GM20000 (cell line): ENCODE measurements at places on chromosomes 16 and 17.

DNA sequence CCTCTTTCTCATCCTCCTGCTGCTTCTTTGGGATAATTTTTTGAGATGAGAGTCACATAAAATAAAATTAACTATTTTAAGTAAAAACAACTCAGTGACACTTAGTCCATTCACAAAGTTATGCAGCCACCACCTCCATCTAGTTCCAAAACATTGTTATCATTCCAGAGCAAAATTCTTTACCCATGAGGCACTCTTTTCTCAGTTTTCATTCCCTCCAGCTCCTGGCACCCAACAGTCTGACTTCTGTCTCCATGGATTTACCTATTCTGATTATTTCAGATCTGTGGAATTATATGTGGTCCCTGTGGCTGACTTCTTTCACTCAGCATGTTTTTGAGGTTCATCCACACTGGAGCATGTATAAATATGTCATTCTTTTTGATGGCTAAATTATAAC is 239.9 kb upstream of the DYNLRB2 start:
- no peak for DNase-seq

DNA sequence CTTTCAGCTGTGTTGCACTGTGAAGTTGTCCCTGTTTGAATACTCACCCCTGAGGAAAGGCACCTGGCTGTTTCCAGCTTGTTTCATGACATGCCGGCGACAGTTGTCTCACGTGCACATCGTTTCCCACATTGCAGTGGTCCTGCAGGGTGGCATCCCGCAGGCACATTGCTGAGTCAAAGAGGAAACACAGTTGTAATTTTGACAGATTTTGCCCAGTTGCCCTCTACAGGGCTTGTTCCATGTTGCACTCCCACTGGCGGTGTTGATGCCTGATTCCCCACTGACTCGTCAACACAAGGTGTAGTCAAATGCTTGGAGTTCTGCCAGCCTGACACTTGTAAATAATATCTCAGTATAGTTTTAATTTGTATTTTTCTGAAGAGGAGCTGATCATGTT is 23.8 kb downstream of the EPN2 start:
- no peak for DNase-seq

- no peak for DNase-seq
These were observed 2.7 kb upstream of the CES1 start for GRCh38 chr16:55835581-55835980.

- DNase-seq: no peak
These were observed 527.2 kb upstream of the WSB1 start for GRCh38 chr17:26766743-26767142.

GRCh38 chr16:12010388-12011251 is 34.1 kb downstream of the SNX29 start:
- DNase-seq: no peak

DNA sequence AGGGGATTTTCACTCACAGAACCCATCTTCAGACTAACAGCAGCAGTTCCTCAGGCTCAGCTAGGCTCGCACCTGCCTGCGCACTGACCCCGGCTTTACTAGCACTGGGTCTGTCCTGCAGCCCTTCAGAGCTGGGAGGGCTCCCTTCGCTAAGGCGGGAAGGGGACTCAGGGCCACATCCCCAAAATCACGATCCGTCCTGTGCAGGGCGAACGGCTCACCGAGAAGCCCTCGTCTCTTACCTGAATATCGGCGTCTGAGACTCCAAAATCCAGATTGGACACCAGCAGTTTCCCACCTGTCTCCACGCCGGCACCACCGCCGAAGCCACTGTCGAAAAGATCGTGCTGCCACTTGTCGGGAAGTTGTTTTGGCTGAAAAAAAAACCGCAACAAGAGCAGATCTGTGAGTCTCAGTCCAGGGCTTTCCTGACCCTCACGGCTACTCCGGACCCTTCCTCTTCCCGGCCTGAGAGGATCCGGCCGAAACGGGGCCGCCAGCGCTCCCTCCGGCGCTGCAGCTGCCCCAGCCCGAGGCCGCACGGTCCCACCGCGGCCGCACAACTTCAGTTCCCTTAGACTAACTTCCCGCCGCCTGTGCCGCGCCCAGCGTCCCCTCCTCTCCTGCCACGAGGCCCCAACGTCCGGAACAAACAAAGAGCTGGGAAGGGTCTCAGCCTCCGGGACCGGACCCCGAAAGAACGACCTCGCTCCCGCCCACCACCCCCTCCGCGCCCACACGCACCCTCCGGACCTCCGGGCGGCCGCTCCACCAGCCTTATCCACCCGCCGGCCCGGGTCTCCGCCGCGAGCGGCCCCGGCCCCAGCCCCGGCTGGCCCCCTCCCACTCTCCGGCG is 711 bp downstream of the ALYREF start:
- no peak for DNase-seq

DNA sequence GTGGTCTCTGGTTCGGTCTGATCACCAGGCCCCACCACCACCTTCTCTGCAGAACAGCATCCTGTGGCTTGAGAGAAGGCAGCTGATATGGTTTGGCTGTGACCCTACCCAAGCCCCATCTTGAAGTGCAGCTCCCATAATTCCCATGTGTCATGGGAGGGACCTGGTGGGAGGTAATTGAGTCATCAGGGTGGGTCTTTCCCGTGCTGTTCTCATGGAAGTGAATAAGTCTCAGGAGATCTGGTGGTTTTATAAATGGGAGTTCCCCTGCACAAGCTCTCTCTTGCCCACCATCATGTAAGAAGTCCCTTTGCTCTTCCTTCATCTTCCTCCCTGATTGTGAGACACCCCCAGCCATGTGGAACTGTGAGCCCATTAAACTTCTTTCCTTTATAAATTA is 352.3 kb upstream of the CDH5 start:
- DNase-seq: no peak

DNA sequence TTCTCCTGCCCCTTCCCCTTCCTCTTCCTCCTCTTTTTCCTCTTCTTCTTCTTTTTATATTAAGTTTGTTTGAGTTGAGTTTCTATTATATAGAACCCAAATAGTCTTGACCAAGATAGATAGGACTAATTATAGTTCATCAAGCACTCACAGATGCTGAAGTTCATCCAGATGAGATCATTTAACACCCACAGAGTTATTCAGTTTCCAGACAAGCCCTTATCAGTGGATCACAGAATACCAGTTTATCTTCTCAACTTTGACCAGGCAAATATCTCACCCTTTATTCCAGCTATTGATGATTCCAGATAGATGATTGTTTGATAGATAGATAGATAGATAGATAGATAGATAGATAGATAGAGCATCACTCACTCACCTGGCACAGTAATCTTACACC is 87.5 kb downstream of the AXIN2 start:
- DNase-seq: no peak

- DNase-seq: peak; percentile 81
These were observed at the start of gene ACAP1 for GRCh38 chr17:7336240-7337175. Gene ACAP1, plus strand, starts transcription at chr17:7336529. Its CDS starts 206 bp downstream, at chr17:7336735.

GRCh38 chr16:86868786-86869185 is 290.4 kb downstream of the FOXL1 start:
- no peak for DNase-seq

- no peak for DNase-seq
These were observed 16.7 kb upstream of the PDK2 start for GRCh38 chr17:50078430-50078829.

DNA sequence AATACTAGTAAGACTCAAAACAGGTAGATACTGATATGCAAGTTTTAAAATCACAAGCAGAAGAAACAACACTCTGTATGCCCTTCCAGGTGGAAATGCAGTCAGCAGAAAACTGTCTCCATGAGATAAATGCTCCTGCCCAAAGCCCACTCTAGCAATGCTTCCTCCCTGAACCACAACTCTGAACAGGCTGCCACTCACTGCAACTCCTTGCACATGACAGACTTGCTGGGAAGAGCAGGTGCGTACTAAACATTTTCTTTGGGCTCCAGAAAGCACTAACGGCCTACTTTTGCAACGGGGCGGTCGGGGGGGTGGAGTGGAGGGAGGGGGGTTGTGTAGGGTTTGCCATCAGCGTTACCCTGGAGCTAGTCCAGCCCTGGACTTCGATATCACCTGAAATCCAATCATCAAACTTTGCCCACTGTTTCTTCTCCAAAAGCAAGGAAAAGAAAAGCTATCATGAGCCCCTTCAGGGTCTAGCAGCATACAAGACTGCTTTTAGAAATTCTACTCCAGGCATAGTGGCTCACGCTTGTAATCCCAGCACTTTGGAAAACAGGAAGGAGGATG is 46.1 kb downstream of the ANKRD11 start:
- DNase-seq: no peak

DNA sequence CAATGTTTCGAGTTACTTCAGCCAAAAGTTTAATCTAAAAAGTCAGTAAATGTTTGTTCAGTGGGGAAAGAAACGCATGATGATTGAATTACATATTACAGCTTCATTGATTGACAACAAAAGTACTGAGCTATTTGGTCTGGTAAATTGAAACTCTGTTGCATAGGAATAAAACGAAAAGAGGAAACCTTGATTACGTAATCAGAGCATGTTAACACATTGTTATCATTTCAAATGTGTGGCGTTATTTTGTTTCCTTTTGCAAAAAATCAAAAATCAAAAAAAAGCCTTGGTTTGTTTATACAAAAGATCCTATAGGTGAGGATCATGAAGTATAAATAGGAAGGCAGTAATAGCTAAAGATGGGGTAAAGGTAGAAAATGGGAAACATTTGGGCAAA is 19.5 kb upstream of the CA10 start:
- DNase-seq: no peak

GRCh38 chr16:67025210-67025550 is 3.8 kb upstream of the CBFB start:
- DNase-seq: no peak

- no peak for DNase-seq
These were observed 19.1 kb downstream of the CAPNS2 start for GRCh38 chr16:55585631-55586030.

DNA sequence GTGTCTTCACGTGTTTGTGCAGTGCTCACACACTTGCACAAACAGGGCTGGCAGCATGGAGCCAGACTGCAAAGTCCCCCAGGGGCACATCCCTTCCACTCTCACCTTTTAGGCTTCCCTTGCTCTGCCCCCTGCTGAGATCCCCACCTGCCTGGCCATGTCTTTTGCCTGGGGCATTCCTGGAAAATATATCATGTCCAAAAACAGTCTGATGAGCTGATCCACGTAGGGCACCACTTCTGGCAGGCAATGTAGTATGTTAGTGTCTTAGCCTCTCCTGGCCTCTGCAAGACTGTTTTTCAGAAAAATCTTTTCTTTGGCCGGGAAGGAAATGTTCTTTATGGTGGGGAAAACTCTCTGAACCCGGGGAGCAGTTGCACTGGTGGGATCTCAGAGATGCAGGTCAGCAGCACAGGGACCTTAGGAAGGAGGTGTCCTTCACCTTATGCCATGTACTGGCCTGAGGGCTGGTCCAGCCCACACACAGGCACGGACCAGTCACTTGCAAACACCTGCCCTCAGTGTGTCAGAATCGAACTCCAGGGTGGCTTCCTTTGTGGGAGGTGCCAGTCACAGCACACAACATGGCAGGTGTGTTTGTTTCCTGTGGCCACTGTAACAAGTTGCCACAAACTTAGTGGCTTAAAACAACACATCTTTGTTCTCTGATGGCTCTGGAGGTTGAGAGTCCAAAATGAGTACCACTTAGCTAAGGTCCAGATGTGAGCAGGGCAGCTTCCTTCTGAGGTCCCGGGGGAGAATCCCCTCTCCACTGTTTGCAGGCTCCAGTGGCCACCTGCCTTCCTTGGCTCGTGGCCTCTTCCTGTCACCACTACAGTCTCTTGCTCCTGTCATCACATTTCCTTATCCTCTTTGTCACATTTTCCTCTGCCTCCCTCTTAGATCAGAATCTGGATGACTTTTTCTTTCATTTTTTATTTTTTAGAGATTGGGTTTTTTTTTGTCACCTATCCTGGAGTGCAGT is 46.6 kb downstream of the MPRIP start:
- no peak for DNase-seq

DNA sequence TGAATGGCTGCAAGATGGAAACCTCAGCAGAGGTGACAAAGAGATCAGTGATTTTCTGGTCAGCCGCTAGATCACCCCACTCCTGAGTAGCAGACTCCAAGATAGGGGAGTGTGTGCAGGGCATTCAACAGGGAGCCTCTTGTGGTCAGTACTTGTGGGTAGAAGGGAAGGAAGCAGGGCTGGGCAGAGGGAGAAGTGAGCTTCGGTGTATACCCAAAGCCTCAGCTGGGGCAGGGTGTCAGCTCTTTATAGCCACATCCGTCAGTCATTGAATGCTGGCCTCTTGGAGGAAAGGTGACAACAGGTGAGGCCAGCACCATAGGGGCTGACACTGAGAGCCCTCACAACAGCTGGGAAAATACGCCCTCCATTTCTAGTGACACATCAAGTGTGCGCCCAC is 2.2 kb upstream of the SLC12A3 start:
- DNase-seq: no peak

GRCh38 chr17:74260525-74260850 is 13.5 kb upstream of the DNAI2 start:
- DNase-seq: no peak

GRCh38 chr17:67239597-67239996 is 5.4 kb downstream of the HELZ start:
- no peak for DNase-seq

DNA sequence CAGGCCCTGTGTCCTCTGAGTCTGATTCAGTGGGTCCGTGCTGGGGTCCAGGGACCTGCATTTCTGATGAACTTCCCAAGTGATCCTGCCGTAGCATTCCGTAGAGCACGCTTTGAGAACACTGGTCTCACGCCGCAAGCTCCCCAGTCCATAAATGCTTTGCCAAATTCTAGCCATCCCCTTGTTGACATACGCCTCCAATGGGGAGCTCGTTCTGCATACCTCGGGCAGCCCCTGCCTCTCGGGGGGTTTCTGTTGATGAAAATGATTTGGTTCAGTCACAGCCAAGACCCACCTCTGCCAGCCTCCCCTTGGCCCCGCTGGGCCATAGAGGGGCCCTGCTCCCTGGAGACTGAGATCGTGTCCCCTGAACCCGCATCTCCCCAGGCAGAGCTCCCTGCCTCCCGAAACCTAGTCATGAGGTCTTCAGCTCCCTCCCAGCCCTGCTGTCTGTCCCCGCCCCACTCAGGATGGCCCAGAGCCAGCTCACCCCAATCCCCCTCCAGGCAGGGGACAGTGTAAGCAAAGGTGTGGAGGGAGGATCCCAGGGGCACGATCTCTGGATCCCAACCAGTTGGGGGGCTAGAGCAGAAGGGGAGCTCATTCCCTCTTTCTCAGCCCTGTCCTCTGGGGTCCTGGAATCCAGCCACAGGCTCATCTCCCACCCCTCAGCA is 16.2 kb upstream of the SPNS2 start:
- DNase-seq: no peak

GRCh38 chr17:33328129-33328528 is 35.0 kb upstream of the ASIC2 start:
- no peak for DNase-seq

DNA sequence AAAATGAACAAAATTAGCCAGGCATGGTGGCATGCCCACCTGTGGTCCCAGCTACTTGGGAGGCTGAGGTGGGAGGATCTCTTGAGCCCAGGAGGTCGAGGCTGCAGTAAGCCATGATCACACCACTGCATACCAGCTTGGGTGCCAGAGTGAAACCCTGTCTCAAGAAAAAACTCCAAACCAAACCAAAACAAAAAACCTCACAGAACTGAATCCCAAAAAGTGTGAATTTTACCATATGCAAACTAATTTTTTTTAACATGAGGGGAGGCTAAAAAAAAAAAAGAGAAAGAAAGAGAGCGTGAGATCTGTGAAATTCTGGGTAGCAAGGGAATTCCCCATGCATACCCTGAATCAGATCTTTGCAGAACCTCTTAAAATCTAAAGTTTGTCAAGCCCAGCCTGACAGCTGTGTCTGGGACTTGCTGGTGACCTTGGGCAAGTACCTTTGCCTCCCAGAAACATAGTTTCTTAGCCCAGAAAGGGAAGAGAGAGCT is 17.1 kb upstream of the CDH1 start:
- DNase-seq: peak; percentile 82
